SIG-M5 (cell line): ENCODE measurements at places on chromosomes 5 and 9.
A peak's percentile ranks its signal among the peaks of the same experiment; 100 is the strongest.

GRCh38 chr5:32840606-32841005, 129.5 kb downstream of the NPR3 start:
- DNase-seq: no peak

GRCh38 chr5:14445576-14446290, 135.9 kb upstream of the OTULINL start:
- DNase-seq: peak; percentile 23

DNA sequence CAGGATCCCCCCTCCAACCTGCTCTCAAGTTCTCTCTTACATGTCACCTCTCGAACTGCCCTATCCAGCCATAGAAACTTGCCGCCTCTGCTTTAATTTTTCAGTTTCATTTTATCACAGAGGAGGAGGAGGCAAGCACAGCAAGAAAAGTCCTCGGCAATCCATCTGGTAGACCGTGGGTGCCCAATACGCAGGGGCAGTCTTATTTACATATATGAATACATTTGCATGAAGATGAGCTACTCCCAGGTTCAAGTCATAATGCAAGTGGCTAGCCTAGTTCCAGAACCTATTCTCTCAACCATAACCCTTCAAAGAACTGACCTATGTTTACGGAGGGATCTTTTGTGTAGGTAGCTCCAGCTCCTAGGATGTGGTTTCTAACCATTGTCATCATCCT, 223.2 kb upstream of the PANK3 start:
- no peak for DNase-seq

DNA sequence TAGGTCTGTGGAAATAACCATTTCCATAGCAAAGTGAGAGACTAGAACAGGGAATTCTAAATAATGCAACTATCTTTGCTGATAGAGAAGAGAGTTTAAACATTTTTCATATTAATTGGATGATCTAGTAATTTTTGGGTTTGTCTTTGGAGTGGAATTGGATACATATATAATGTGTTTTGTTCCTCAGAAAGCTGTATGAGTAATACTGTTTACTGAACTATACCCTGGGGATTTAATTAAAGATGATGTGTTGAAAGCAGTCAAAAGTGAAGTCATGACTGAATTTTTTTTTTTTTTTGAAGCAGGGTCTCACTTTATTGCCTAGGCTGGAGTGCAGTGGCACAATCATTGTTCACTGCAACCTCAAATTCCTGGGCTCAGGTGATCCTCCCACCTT, 17.9 kb downstream of the FER start:
- DNase-seq: no peak

DNA sequence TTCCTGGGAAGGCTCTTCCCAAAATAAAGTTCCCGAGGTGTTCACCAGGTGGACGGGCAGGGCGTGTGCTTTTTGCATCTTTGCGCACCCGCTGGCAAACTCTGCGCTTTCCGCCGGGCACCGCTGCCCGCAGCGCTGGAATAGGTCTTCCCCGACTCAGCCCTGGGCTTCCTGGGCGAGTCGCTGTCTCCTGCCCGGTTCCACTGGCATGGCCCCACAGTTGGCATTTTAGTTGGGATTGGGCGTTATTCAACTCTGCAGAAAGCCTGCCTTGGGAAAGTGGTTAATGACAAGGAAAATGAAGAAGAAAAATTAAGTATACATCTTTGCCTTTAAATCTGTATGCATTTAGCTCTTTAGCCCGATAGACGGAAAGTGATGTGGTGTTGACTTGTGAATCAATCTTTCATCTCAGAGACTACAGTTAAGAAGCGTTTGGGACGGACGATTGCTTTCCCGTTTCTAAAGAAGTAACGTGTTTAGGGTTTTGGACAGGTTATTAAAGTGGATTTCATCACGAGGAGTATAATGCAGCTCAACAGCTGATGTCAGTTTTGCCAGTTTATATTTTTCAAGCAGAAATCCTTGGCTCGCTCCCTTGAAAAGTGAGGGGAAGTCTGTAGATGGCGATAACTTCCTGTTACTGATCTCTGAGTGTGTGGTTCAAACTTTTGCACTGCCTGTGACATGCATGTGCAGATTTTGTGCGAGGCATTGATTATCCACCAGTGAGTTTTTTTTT, 946 bp downstream of the ADCY2 start:
- no peak for DNase-seq

GRCh38 chr5:62762503-62762902, 183.9 kb downstream of the LRRC70 start:
- DNase-seq: no peak
